ENCODE measurements at places on chromosomes 1 and 21. TPM values are rescaled to one million over a fixed set of nuclear protein-coding genes. Genes with fewer than 3 reads are reported as not detected.

Gene CCDC17
- total RNA-seq = 3.9 TPM

- no peak overlapping the region for H3K4me3 ChIP-seq
- peak overlapping the region; percentile 63 for H3K27ac ChIP-seq
- no peaks in the 10 kb centered on the region for H3K27me3 ChIP-seq
- DNase-seq = no peak
- peaks cover 88% of the 10 kb centered on the region for H3K36me3 ChIP-seq
These were observed 107.6 kb downstream of the BCAR3 start for GRCh38 chr1:93573940-93574469.

DNA sequence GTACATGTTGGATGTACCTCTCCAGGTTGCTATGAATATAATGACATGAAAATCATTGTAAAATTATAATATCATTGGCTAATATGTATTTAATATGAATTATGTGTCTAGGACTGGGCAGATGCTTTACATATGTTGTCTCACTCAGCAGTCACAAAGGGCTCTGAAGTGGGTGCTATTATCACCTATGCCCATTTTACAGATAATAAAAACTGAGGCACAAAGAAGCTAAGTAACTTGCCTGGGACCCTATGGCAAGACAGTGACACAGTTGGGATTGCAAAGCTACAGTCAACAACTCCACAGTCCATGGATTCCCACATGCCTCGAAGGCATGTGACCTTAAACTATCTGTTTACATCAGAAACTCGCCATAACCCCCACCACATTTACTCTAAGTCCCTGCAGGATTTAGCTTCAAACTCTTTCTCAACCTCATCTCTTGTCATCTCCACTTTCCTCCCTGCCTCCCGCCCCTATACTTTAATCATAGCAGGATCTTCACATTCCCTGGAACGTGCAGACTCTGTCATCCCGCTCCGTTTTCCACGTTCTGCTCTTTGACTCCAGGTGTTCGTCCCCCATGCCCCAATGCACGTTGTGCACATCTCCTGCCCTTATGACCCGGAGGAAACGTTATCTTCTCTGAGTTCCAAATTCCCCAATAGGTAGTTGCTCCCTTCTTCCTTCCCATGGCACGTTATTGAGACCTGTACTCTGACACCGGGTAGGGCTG is 143.0 kb upstream of the NRIP1 start:
- peaks cover 22% of the 10 kb centered on the region for H3K4me1 ChIP-seq
- no peaks in the 10 kb centered on the region for H3K36me3 ChIP-seq
- no peak overlapping the region for H3K4me3 ChIP-seq
- no peaks in the 10 kb centered on the region for H3K27me3 ChIP-seq
- no peak overlapping the region for H3K27ac ChIP-seq

GRCh38 chr1:208344202-208344857 is 100.1 kb upstream of the PLXNA2 start:
- H3K36me3 ChIP-seq = no peaks in the 10 kb centered on the region
- no peak overlapping the region for H3K27ac ChIP-seq
- H3K4me3 ChIP-seq = no peak overlapping the region
- peaks cover 36% of the 10 kb centered on the region for H3K27me3 ChIP-seq
- no peaks in the 10 kb centered on the region for H3K4me1 ChIP-seq
- DNase-seq = no peak
